BJ (cell line): ENCODE measurements at places on chromosomes 1 and 21. TPM values are rescaled to one million over a fixed set of nuclear protein-coding genes. Genes with fewer than 3 reads are reported as not detected.

DNA sequence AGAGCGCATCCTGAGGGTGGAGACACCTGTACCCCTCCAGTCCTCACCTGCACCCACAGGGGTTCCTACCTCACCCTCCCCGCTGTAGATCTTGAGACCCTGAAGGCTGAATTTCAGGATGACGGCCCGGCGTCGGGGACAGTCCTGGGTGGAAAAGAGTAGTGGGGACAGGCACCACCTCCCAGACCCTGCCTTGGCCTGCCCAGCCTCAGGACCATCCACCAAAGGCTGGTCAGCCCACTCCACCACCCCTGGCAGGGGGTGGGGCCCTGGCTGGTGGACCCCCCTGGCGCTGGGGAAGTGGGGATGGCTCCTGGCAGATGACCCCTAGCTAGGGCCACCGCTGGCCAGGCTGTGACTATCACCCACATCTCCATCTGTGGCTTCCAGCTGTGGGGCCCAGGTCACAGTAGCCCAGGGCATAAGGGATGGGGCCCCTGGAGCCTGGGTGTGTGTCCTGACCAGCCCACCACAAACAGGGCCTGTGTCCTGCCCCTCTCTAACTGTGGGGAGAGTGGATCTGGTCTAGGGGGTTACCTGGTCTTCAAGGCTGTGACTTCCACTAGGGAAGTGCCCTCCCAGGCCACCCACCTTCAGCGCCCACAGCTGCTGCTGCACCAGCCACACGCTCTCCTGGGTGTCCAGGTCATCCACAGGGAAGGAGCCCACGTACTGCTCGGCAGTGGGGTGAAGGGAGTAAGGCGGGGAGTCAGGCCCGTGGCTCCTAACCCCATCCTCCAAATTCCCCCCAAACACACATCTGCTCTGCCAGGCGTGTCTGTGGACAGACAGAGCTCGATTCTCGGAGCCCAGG, 5.4 kb downstream of the SH2D5 start:
- no peak for DNase-seq

LHX8 gene
- polyA plus RNA-seq: 0.05 and 0.06 TPM in 2 replicates

CNKSR1 gene
- 0.23 and 0.63 TPM in 2 replicates for polyA plus RNA-seq

DNA sequence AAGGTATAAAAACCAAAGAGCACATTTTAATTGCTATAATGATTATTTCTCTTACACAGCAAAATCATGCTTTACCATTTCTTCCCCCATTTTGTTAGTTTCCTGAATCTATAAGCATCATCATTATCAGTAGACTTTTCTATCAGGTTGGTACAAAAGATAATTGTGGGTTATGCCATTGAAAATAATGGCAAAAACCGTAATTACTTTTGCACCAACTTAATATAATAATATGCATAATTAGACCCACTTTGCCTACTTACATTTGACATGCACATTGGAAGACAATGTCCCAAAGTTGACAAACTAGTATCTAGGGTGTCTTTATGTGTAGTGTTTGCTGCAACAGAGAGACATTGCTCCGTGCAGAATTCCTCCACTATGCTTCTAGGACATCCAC, 594.2 kb downstream of the LMO4 start:
- DNase-seq: no peak

GRCh38 chr1:26787706-26788514, at the start of gene PIGV:
PIGV (plus strand) TSS chr1:26787950; CDS start chr1:26790816, 2,866 bp downstream.
- no peak for DNase-seq
